SK-N-SH treated with all-trans-retinoic acid at 6 μM for 48 hours (cell line): ENCODE measurements at places on chromosomes 4 and X.

GRCh38 chr4:75142850-75143249, 209.9 kb downstream of the PARM1 start:
- ATAC-seq = no peak

- ATAC-seq = no peak
Measured at GRCh38 chr4:93072292-93072691, 756.3 kb upstream of the ATOH1 start.

DNA sequence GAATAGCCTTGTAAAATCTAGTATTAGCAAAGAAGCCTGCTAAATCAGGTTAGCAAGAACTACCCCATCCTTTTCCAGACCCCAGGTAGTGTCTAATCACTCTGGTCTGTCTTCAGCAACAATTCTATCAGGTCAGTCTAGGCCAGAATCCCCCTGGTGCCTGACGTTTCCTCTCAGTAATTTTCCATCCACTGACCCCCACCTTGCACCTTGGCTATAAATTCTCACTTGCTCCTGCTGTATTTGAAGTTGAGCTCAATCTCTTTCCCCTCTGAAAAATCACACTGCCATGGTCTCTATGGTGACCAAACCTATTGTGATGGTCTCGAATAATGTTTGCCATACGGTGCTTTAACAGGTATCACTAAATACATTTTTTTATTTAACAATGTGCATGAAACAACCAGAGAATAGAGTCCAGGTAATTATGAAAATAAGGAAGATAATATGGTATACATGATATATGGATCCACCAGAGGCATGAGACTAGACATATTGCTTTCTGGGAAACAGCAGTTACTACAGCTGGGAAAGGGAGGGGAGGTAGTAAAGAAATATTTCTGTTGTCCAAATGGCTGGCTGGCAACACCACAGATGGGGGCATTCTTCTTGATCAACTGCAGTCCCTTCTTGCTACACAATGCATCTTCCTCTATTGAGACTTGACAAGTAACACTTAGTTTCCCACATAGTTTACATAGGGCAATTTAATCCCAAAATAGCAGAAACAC, 33.8 kb downstream of the CXCL1 start:
- no peak for ATAC-seq

DNA sequence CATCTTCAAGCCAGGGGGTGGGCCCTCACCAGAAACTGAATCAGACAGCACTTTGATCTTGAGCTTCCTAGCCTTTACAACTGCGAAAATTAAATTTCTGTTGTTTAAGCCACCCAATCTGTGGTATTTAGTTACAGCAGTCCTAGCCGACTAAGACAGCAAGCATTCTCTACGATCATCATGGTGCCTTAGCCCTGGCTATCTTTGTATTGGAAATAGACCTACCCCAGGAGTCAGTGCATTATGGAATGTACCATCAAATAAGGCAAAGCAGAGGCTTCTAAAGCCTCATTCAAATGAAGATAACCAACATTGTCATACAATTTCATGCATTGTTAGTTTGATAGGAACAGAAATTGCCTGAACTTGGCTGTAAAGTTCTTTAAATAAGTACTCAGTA, 75.0 kb downstream of the PARM1 start:
- no peak for ATAC-seq

- ATAC-seq = no peak
Measured at GRCh38 chr4:153773236-153773690, 13.4 kb upstream of the RNF175 start.

- peak; percentile 91 for ATAC-seq
Measured at GRCh38 chr4:109702950-109703663, at the start of gene CASP6. Gene CASP6 (minus strand): TSS chr4:109703445. CDS start chr4:109703395, 50 bp downstream.

GRCh38 chr4:7470522-7471128, 35.9 kb upstream of the PSAPL1 start:
- no peak for ATAC-seq

GRCh38 chr4:90996813-90997212, 869.6 kb downstream of the CCSER1 start:
- ATAC-seq = no peak

GRCh38 chrX:45172890-45173289, 27.8 kb downstream of the DIPK2B start:
- peak; percentile 33; the same call in 2 of the 3 replicates for ATAC-seq

DNA sequence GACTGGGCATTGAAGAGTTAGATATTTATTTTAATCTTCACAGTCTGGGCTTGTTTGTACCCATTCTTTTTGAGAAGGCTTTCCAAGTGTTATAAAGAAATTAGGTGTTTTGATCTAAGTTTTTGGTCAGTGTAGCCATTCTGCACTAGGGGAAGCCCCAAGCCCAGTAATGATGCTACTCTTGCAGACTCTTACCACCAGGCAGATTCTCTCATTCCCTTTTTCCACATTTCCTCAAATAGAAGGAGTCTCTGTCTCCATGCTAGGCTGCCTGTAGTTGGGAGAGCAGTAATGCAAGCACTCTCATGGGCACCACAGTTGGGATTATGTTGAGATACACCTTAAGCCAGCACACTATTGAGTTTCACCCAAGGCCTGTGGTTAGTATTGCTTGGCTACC, 21.5 kb downstream of the CDX4 start:
- ATAC-seq = no peak

- no peak for ATAC-seq
Measured at GRCh38 chr4:17578482-17578891, 1.5 kb downstream of the LAP3 start.

DNA sequence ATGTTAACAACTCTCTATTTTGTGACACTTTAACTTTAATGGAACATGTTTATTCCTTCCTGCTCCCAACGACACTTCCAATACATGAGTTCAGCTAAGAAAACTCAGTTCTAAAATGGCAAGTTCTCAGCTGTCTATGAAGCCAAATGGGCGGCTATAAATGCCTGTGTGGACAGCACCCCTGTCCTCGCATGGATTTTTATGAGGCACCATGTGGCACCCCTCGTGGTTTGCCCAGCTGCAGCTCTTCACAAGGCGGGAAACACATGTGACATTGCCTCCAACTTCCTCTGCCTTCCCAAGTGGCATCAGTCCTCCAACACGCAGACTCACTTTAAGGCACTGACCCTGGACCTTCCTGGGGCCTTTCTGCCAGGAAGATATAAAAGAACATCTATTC, 48.0 kb downstream of the SH3RF1 start:
- no peak for ATAC-seq

- no peak; the same call in 2 of the 3 replicates for ATAC-seq
Measured at GRCh38 chrX:20529711-20530110, 263.0 kb upstream of the RPS6KA3 start.

GRCh38 chrX:97854086-97854485, 970.4 kb downstream of the RPA4 start:
- no peak for ATAC-seq

DNA sequence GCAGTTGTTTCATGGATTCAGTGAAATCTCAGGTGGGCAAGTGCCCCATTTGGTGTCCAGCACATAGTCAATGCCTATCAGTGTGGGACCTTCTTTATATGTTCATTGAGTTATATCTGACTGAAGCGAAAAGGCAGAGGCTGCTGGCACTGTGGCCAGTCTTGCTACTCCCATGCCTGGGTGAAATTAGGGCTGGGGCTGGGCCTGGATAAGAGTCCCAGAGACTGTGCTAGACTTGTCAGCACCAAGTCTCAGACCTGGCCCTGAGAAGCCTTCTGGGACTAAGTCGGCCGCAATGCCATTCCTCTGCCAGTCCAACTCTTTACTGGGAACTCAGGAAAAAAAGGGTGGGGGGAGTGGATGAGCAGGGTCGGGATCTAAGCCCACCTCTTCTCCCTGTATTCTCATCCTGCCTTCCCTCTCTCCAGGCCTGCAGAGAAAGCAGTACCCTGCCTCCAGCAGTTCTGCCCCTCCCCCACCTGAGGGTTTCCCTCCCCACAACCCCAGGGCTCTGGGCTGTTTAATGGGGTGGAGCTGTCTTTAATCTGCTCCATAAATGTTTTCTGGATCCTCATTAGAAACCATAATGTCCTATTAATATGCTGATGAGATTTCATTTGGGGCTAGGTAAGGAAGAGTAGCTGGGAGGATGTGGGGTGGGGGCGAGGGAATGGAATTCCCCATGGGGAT, 153.5 kb upstream of the PJA1 start:
- no peak for ATAC-seq

- no peak for ATAC-seq
Measured at GRCh38 chr4:79065262-79065661, 126.0 kb upstream of the PAQR3 start.

- ATAC-seq = no peak
Measured at GRCh38 chr4:42123071-42123644, 29.3 kb downstream of the BEND4 start.

DNA sequence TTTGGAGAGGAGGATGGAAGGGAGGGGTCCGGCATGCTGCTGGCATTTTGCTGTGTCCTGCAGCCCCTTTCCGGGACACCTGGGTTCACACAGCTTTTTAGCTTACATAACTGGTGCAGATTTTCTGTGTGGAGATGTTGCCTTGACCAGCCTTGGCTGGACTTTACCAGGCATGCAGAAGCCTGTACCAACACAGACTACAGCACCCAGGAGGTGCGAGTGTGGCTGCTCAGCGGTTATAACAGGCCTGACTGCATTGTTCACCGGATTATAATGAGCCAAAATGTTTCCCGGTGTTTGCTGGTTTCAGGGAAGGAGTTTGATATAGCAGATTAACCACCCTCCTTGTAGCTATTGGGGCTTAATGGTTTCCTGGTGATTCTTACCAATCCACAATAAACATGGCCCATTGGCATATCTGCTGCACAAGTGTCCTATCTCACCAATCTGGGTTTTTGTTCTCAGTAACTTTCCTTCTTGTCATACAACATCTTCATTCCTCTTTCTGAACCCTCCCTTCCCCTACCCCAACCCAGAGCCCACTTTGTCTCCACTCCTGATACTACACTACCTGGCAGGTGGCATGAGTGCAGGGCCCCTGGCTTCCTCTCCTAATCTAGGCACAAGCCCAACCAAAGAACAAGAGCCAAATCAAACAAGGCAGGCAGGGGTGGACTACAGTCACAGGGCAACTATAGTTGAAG, 3.9 kb downstream of the RPL10 start:
- ATAC-seq = peak; percentile 8

DNA sequence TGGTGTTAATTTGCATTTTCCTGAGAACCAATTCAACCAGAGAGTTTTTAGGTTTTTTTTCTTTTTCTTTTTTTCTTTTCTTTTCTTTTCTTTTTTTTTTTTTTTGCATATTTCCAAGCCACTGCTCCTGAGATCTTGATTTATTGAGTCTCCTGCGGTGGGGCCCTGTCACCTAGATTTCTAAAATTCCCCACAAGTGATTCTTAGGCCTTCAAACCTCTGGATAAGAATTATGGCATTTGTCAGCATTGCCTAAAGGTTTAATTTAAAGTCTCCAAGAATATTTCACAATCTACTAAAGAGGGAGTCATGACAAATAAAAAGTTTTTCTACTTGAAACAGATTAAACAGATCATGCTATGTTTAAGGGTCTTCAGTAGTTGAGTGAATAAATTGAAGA, 84.9 kb downstream of the GAB1 start:
- no peak for ATAC-seq

- peak; percentile 80 for ATAC-seq
Measured at GRCh38 chr4:88623097-88623496, 30.8 kb downstream of the HERC3 start.

- ATAC-seq = peak; percentile 92
Measured at GRCh38 chr4:139665690-139666529, at the start of gene MGST2. Gene MGST2 (plus strand): TSS chr4:139665819. CDS start chr4:139666020, 201 bp downstream.

DNA sequence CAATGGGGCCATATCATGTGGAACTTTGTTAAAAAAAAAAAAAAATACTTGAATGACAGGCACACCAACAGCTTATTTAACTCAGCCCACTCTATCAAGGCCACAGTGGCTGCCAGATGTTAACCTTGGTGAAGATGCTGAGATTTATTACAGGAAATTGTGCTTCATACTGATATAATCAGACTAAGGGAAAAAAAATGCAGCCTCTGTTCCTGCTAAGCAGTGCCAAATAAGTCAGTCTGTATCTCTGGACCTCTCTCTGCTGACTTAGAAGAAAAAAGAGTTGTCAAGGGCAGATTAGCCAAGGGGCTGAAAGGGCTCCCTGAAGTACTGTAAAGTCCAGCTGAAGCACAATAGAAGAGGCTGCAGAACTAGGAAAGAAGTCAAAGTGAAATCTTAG, 677.7 kb upstream of the HTR2C start:
- no peak for ATAC-seq

DNA sequence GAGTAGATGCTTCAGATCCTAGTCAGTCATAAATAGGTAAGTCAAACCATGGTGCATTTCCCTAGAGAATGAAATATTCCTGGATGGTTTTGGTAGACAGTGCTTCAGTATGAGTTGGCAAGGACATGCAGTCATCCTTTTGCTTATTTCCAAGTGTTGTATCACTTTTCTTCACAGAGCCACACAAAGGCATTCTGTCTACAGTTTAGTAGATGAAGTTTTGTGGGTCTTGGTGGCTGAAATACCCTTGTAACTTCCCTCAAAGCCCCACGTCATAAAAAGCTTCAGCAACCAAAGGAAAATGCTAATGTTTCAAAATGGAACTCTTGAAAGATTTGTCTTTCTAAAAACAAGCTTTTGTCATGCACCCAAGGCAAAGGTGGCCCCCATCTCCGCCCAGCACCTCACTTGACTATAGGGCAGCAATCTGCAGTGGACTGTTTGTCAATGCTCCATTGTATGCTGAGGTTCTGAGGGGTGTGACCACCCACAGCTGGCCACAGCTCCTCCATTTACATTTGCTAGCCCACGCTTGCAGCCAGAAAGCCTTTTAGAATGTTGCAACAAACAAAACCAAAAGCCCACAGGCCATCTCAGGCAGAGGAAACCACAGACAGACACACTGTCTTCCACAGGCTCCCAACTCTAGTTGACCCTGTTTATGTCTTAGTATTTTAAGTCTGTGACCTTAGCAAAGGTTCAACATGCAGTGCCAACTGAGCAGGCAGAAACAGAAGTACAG, 87.1 kb upstream of the FAM9C start:
- no peak for ATAC-seq

DNA sequence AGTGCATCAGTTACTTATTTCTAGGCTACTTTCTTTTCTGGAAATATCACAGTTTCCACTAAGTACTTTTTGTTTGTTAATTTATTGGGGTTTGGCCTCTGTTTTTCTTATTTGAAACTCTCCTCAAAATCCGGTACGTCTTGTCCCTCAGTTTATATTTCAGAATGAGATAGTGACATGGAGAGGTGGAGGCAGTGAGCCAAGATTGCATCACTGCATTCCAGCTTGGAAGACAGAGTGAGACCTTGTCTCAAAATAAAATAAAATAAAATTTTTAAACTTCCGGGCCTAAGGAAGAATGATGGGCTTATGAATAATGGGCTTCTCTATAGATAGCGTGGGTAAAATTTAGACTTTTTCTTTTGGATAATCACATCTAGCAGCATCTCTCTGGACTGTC, 567.8 kb downstream of the TRIML1 start:
- ATAC-seq = no peak

GRCh38 chr4:55002431-55002830, 123.0 kb downstream of the KDR start:
- no peak for ATAC-seq

- ATAC-seq = no peak
Measured at GRCh38 chrX:8313844-8314243, 142.8 kb upstream of the VCX2 start.

- ATAC-seq = no peak
Measured at GRCh38 chrX:154793084-154793795, 12.0 kb downstream of the MPP1 start.

- peak; percentile 99 for ATAC-seq
Measured at GRCh38 chr4:6269616-6270511, at the start of gene WFS1. Gene WFS1 (plus strand): TSS chr4:6269850. CDS start chr4:6277456, 7,606 bp downstream.
